Progenitor cell of endocrine pancreas (in vitro differentiated cells): ENCODE measurements at places on chromosomes 7 and 10. TPM values are rescaled to one million over a fixed set of nuclear protein-coding genes. Genes with fewer than 3 reads are reported as not detected.

DNA sequence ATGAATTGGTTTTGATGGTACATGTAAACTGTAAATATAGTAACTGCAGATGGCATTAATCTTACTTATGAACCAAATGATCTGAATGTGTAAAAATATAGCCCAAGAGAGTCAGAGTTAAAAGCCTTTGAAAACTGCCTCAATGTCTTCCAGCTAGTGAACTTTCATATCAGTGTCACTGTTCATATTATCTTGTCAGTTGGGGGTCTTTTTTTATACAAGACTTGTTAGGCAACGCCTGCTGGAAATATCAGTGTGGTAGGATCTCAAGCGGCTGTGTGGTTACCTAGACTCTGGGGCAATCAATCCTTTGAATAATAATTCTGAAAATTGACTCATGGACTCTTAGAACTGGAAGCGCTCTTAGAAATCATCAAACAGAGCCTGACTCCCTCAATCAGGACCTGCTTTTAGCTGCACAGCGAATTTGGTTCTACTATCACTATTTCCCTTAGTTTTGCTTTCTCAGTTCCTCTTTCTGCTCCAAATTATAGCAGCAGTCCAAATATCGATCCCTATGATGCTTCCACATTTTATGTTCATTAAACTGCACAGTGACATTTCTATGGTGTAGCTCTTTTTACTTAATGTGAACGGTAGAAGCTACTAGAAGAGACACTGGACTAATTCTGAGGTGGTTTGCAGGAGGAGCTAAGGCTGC lies 100.1 kb upstream of the COL1A2 start:
- no peak for DNase-seq

GRCh38 chr7:82729172-82730030 lies 285.8 kb upstream of the CACNA2D1 start:
- no peak for DNase-seq

DNA sequence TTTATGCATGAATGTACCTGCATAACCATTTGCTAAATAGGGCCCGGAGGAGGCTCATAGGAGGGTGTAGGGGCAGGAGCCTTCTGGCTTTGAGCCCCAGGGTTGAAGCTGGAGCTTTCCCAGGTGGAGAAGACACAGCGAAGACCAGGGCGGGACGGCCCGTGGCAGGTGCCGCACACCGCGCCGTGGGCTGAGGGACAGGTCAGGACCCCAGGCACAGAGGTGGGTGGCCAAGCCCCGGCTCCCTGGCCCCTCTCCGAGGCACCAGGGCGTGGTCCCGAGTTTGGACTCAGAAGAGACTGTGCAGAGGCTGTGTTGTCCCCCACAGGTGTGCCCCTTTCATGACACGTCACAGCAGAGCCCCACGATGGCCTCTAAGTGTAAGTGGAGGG lies 56.5 kb downstream of the PWWP2B start:
- DNase-seq, result no peak

DNA sequence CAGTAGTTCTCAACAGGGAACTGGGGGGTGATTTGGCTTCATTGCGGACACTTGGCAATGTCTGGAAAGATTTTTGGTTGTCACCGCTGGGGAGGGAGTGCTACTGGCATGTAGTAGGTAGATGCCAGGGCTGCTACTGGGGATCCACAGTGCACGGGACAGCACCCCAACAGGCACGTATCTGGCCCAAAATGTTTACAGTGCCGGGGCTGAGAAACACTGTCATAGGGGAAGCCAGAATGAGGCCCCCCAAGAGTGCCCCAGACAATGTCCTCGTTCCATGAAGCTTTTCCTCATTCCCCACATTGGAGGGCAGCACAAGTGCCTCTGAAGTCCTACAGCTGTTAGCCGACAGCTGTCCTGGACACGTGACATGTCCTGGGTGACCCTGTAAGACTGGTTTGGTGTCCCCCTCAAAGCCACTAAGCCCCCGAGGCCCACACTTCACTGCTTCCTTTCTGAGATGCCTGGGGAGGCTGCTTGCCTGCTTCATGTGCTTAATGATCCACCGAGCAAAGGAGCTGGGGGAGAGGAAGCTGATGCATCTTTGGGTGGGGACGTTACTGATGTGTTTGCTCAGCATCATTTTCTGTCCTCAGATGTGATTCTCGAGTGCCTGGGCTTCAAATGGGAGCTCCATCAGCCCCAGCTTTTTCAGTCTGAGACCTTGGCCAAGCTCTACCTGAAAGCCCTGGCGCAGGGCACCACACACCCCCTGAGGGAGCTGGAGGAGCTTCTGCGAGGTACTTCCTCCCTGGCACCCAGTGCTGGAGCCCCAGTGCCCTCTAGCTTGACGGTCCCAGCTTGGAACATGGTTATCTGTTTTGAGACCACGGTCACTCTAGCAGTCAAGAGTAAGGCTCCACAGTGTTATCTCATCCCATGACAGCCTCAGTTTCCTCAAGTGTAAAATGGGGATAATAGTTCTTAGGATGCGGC lies 14.7 kb downstream of the BTBD16 start:
- DNase-seq, result no peak

DNA sequence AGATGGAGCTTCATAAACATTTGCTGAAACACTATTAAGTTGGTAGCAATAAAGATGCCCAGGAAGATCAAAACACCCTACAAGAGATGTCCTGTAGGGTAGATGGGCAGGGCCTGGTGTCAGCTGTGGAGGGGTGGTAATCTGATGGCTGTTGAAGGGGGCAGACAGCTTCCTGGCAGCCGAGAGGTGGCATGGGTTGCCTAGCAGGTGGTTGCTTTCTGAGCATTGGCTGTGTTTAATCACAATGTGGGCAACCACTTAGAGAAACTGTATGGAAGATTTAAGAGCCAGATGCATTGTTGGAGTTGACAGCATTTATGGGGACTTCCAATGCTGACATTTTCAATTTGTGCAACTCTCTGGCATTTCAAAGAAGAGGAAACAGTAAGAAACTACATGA lies 79.9 kb upstream of the SLC26A5 start:
- DNase-seq, result no peak

DNA sequence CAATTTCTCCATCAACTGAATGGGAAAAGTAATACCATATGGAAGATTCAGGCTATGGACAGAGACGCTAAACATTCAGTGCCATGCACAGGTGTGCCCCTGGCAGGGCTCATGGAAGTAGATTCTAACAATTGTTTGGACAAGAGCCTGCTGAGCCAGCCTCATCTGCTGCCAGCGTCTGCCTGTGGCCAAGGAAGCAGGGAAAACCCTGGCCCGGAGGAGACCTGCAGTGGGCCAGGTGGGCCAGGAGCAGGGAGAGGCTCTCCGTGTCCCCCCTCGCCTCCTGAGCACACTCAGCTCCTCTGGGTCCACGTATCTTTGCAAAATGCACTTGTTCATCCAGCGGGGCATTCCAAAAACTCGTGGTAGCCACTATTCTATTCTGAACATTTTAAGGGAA lies 130.1 kb downstream of the TCERG1L start:
- DNase-seq, result no peak

DNA sequence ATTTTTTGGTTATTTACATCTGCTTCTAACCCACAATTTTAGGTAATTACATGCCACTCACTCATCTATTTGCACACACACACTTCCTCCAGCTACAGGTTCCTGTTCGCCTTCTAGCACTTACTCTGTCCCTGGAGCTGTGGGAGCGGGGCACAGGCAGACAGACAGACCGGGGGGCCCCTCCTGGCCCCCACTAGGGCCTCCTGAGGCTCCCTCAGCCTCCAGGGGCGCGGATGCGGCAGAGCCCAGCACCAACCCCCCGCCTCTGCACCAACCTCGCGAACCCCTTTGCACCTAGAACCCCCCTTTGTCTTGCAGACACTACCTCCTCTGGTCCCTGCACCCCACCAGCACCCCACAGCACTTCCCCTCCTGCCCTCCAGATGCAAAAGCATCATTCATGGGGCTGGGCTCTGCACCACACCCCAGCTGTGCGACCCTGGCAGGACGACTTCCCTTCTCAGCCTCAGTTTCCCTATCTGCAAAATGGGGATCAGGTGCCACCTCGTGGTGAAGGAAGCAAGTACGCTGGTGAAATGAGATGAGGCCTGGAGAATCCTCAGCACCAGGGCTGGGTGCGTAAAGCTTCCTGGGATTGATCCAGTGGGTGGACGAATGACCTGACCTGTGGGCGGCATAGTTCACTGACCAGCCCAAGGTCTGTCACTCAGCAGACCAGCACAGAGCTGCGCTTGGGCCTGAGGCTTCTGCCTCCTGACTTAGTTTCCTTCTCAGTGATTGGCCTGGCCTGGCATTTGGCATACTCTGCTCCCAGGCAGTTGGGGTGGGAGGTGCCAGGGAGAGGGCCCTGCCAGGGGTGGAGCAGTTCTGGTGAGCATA lies 37.9 kb downstream of the ELFN1 start:
- DNase-seq, result no peak

DNA sequence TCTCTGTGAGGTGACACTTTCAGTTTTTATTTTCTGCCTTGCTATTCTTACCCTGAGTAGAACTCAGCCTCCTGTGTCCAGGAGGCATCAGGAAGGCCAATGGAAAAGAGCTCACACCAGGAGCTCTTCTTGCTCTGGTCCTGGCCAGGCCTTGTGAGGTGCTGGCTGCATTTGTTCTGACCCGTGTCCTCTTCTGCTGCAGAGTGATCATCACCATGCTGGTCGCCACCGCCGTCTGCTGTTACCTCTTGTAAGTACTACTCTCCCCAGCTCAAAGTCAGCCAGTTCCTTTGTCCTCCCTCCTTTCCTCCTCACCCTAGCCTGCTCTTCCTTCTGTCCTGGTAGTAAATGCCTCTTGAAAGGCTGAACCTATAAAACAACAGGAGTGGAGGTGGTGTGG lies 1.6 kb downstream of the ATP6V0E2 start:
- DNase-seq, result no peak

Gene SORBS1
- total RNA-seq, result 25.2 and 30.7 TPM in 2 replicates

Gene NUPR2
- total RNA-seq, result not detected in 2 replicates
